ENCODE measurements at places on chromosomes 12 and 14.

DNA sequence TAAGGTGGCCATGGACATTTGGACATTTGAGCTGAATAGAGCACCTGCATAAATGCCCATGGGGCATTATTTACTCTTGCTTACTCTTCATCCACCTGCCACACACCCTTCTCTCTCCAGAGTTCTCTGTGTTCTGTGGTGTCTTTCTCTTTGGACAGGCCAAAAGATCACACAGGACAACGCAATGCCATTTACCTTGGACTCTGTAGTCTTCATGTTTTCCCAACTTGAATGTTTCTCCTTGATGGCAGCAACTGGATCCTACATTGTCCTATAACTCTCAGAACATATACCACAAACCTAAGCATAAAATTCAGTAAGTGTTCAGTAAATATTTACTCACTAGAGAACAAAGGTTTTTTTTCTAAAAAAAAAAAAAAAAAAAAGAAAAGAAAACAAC lies 41.7 kb upstream of the PTHLH start:
- no peak for DNase-seq

DNA sequence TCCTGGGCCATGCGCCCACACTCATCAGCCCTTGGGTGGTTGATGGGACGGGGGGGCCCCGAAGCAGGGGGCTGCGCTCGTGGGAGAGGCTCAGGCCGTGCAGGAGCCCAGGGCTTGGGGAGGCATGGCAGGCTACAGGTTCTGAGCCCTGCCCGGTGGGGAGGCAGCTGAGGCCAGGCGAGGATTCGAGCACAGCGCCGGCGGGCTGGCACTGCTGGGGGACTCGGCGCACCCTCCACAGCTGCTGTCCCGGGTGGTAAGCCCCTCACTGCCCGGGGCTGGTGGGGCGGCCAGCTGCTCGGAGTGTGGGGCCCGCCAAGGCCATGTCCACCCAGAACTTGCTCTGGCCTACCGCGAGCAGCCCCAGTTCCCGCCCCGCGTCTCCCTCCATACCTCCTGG lies 295.8 kb upstream of the SEL1L start:
- DNase-seq = no peak

DNA sequence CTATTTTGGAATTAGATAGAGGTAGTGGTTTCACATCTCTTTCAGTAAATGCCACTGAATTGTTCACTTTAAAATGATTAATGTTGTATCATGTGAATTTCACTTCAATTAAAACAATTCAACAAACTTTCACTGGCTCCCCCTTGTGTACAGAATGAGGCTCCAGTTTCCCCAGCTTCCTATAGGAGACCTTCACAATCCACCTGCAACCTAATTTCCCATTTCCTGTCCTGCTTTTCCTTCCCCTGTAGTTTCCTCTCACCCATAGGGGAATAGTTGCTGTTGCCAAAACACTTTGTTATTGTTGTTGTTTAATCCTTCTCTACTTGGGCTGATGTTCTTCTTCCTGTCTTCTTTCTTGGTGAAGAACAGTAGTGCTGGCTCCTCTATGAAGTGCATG lies 59.8 kb downstream of the NPAS3 start:
- DNase-seq = no peak

DNA sequence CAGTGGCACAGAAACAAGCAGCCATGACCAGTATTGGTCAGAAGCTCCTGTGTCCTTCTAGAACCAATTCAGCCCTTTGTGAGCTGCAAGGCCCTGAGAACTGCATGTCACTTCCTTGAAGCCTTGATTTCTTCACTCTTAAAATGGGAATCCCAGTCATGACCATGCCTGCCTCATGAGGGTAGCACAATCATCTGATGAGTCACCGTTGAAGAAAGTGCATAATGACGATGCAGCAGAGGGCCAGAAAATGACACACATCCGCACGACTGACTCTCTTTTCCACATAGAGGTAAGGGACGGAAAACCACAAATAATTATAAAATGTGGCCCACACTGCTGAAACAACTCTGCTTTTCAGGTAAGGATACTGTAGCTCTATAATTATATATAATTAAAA lies 777.4 kb downstream of the BCL11B start:
- no peak for DNase-seq

DNA sequence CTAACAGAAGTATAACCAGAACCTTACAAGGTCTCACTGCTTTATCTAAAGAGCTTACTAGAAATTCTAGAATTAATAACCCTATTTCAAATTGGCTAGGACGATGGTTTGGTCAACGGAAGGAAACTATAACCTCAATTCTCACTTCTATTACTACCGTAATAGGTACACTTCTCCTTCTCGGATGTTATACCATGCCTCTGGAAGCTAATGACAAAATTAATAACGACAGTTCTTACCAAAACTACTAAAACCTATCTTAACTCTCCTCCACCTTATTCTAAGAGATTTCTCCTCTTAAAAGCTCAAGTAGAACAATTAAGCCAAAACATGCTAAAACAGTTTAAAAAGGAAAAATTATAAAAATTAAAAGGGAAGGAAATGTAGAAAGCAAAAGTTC lies 23.7 kb upstream of the UBC start:
- DNase-seq = no peak

DNA sequence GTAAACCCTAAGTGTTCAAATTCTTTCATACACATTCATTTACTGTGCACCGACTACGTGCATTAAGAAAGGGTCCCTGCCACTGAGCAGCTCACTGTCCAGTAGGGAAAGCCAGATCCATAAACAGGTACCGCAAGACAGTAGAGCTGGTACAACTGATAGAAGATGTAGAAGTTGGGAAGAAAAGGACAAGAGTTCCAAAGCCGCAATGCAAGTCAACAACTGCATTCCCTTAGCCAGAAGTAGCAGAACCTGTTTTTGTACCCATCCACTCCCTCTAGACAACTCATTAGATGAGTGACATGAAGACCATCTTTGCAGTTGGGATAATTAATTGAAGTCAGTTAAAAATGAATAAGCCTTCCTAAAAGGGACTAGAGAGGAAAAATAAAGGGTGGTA lies 1.3 kb downstream of the SENP1 start:
- no peak for DNase-seq

DNA sequence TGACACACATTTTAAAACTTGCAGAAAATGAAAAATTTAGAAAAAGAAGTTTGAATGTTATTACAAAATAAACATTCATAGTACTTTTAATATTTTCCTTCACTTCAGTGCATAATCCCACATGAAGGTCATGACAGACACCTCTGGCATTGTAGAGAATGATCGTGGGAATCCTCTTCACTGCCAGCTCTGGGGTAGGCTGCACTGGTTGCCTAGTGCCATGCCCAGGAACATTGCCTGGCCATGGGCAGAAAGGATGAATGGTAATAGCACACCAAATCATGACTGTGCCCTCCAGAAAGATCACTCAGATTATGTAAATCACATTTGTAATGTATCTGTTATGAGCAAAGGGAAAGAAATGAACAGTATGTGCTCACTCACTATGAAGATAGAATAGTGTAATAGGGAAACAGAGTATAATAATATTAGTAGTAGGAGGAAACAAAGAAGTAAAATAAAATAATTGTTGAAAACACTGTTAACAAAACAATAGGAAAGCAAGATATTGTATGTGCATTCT lies 161.6 kb downstream of the PLCZ1 start:
- no peak for DNase-seq

DNA sequence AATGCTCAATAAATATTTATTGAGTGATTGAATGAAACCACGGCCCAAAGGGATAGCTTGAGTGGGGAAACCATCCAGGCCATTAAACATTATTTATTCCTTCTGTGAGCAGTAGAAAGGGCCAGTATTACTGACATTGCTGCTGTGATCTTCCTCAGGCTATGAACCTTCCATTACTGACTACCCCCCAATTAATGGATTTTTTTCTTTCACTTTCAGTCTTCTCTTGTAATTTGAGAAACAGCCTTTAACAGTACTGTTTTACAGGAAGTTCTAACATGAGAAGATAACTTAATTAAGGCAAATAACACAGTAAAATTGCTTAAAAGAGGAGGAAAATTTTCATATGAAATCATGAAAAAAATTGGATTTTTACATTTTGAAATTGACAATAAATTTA lies 629.5 kb downstream of the TRHDE start:
- no peak for DNase-seq

DNA sequence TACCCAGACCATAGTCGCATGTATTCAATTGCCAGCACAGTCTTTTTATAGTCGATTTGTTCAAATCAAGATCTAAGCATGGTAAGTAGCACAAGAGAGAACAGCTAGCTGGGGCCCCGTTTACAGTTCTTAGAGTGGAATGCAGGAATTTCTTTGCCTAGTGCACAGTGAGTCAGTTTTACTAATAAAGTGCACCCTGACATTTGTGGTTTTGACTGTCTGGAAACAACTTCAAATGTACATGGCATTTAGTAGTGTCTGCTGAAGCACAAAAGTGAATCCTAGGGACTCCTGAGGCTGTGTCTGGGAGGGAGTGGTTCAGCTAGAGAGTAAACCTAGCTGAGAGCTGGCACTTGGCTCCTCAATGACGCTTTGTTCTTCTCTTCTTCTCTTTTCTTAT lies 64.9 kb downstream of the TMX1 start:
- no peak for DNase-seq

GRCh38 chr14:72686101-72686500 lies 207.8 kb downstream of the DPF3 start:
- DNase-seq = no peak

- no peak for DNase-seq
These were observed 98.9 kb downstream of the ELK3 start for GRCh38 chr12:96293093-96293492.

DNA sequence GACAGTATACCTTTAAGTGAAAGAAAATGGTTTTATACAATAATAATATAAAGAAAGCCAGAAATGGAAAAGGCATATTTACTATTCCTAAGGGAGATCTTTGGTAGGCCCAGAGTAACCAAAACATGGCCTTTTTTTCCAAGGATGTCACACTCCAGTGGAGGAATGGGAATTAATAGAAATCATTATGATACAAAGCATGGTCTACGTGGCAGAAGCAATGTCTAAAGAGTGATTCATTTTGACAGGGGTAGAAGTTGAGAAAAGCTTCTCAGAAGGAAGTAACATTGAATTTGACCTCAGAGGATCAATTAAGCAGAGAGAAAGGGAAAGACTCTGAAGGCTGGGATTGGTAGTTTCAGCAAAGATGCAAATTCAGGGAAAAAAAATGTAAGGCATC lies 208.6 kb downstream of the BTG1 start:
- DNase-seq = no peak

DNA sequence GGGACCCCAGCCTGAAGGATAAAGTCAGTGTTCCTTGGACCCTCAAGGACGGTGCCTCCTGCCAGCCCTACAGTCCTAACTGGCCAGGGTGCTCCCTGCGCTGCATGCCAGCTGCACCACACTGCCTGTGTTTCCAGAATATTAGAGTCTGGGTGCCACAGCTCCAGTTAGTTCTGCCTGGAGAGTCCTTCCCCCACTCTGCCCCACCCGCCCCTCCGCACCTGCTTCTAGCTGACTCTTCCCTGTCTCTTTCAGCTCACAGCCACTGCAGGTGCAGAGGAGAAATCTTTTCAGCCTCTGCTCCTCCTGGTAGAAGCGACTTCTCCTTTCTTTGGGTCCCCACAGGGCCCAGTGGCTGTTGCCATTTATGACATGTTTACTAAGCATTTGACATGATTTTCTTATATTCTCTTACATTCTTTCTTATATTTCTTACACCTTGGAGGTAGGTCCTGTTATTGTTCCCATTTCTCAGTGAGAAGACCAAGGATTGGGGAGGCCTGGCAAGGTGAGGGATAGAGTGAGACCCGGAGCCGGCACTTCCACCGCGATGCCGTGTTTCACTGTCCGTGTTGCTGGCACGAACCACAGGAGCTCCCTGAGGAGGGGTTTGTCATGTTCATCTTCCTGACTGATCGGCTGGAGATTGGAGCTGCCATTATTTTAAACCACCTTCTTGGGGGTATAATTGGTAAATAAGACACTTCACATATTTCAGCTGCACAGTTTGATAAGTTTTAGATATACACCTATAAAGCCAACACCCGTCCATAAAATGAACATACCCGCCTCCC lies 29.4 kb downstream of the SYNE3 start:
- no peak for DNase-seq

DNA sequence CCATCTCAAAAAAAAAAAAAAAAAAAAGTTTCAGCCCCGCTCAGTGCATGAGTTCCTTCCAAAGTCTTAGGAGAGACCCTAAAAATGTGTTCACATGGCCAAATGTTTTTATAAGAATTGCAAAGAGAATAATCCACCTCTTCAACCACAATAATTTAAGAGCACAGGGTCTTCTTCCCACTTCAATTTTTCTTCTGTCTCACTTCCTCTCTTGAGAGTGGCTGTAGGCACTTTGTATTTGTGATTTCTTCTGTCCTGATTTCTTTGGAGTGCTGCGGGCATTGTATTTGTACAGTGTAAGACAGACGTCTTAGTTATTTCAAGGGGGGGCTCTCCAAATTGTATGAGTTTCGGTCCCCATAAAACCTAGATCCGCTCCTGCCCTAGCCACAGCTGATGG lies 58.3 kb downstream of the C12orf56 start:
- DNase-seq = no peak

GRCh38 chr12:44817687-44818086 lies 58.4 kb downstream of the NELL2 start:
- no peak for DNase-seq

DNA sequence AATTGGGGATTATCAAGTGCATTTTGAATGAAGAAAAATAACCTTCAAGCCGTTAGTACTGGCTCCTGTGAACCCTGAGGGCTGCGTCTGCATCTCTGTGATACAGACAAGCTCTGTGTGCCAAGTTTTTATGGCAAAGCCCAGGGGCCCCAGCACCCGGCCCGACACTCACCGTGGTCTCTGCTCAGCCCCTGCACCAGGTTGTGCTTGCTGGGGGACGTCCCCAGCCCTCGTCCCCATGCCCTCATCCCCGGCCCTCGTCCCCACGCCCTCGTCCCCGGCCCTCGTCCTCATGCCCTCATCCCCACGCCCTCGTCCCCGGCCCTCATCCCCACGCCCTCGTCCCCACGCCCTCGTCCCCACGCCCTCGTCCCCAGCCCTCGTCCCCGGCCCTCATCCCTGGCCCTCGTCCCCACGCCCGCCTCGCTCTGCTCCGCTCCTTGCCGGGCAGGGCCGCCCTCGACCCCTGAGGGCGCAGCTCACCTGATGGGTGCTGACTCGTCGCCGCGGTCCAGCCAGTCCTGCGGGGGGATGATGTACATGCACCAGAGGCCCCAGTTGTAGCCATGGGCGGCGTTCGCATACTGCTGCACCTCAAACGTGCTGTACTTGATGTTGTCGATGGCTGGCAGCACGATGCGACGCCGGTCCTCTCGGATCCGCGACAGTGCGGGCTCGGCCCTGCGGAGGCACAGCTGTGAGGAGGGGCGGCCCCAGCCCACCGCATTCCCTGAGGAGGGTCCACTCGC lies 72.0 kb downstream of the GALNT9 start:
- no peak for DNase-seq

- no peak for DNase-seq
These were observed 57.9 kb downstream of the PDE3A start for GRCh38 chr12:20426191-20426590.

- DNase-seq = no peak
These were observed 275.0 kb downstream of the AKAP6 start for GRCh38 chr14:32603992-32604565.

DNA sequence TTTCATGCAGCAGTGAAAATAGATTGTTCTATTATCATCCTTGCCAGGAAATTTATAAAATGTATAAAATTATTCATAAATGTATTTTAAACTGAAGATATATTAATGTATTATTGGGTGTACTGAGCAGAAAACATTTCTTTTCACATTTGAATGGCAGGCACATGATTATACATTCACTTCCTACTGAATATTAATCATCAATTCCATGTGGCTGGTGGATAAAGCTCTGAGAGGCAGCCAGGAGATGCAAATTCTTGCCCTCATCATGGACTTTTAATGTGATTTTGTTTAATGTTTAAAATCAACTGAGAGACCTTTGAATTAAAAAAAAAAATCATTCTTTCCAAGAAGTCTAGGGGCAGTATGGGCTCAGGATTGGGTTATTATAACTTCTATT lies 40.8 kb downstream of the ANO6 start:
- DNase-seq = no peak
